Stimulated activated CD4-positive, alpha-beta T cell treated with anti-CD3 and anti-CD28 coated beads, Interleukin-15, amount 100 ng/mL, for 1 hour (primary cell): ENCODE measurements at places on chromosomes 4 and X.

DNA sequence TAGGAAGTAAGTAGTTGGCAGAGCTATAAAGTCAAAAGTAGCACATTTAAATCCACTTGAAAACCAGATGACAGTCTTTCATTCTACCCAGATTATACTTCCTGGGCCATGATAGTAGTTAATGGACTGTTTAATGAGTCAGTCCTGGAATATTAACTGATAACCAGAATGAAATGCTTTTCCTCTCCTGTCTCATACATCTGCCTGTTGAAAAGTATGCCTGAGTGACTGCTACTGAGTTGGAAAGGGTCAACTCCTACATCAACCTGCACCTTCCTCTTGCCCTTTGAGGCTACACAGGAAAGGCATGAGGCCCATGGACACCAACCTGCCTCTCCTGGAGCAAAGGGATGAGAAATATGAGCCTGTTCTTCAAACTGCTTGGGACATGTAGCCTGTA is 36.0 kb upstream of the COX7B2 start:
- no peak for DNase-seq

DNA sequence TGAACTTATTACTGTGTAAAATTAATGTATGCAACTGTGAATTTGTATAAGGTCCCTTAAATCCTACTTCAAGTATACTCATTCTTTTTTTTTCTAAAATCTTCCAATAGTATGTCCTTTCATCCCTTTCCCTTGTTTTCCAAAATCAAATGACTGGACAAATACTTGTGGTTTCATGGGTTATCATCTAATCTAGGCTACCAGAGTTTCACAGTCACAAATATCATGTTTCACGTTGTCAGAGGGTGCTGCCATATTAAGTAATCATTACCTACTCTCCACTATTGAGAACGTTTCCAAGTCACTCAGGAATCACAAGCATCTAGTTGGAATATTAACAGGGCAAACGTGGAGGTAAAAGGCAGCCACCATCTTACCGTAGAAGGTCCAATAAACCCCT is 1235.0 kb upstream of the TENM3 start:
- DNase-seq = no peak

GRCh38 chrX:103613362-103613890 is 5.7 kb downstream of the TCEAL3 start:
- DNase-seq = no peak

DNA sequence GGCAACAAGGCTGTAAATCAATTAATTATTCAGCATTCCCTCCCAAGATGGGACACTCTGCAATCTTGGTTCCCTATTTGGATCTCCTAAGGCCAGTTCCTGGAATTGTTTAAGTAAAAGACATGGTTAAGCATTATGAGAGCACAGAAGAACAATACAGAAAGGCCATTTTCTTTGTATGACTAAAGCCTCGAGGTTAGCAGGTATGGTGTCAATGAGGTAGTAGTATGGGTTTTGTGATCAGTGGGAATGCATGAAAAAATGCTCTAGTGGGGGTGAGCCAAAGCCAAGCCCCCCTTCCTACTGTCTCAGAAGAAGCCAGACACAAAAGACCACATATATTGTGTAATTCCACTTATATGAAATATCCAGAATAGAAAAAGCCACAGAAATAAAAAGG is 61.7 kb upstream of the S100G start:
- no peak for DNase-seq

- DNase-seq = no peak
Observed at GRCh38 chr4:6019316-6020263, 1.4 kb upstream of the C4orf50 start.

DNA sequence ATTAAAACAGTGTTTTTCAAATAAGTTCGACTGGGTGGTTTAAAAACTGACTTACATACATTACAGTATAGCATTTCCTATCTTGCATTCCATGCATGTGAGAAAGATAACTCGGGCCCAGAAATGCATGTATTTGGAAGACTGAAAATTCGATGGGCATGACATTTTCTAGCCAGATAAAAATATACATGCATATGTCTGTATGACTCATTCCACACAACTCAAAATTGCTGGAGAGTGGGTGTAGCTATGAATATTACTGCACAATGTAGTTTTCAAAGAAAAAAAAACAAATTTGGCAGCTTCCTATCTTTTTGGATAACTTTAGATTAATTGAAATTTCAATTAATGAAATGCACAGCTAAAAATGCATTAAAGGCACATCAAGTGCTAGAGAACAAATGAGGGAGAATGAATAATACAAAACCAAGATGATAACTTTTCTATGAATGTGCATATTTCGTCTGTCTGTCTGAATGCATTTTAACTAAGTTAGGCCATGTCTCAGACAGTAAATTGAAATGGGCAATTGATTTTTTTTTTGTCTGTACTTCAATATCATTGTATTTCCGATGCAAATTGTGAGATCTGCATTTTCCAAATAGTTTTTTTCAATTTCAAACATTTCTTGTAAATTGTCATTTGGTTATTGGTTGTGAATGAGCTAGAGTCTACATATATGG is 54.5 kb upstream of the GABRA2 start:
- DNase-seq = no peak

GRCh38 chr4:182163180-182163579 is 80.0 kb upstream of the TENM3 start:
- DNase-seq = no peak

DNA sequence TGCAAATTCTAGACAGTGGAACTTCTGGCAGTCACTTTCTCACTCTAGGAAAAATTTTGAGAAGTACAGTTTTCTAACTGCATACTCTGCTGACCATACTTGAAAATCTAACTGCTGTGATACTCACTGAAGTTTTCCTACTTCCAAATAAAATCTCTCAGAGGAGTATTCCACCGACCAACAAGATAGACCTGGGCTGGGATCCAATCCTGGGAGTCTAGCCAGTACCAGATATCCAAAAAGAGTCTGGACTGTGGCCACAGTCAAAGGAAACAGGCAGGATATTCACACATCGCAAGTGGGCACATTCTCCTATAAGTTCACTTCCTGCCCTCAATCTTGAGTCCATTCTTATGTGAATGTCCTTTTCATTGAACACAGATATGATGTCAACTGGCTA is 1138.7 kb upstream of the PCDH7 start:
- no peak for DNase-seq

DNA sequence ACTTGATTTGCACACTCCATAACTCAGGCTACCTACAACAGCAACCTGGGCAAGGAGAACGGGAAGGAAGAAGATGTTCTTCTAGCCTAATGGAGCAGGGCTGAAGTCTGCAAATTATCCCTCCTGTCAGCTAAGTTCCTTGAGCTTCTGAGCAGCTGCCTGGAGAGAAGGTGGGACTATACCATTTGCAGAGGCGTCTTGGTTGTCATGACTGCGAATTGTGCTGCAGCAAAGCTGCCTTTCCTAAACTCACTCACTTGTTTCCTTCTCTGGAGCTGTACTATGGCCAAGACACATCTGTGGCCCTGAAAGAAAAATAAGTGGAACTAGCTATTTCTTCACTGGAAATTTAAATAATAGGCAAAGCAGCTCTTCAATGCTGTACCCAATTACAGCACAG is 682.4 kb upstream of the GRIA3 start:
- DNase-seq = no peak
